ENCODE measurements at places on chromosomes 4 and X. TPM values are rescaled to one million over a fixed set of nuclear protein-coding genes. Genes with fewer than 3 reads are reported as not detected.

The ATG4A gene
- 13.6 TPM for total RNA-seq

The HTT gene
- total RNA-seq: 14.3 TPM

The SPANXC gene
- not detected for total RNA-seq

The EOLA2 gene
- 23.7 TPM for total RNA-seq

The XAGE2 gene
- total RNA-seq: not detected

The F8A1 gene
- total RNA-seq: 1.1 TPM

The PRR32 gene
- total RNA-seq: not detected

DNA sequence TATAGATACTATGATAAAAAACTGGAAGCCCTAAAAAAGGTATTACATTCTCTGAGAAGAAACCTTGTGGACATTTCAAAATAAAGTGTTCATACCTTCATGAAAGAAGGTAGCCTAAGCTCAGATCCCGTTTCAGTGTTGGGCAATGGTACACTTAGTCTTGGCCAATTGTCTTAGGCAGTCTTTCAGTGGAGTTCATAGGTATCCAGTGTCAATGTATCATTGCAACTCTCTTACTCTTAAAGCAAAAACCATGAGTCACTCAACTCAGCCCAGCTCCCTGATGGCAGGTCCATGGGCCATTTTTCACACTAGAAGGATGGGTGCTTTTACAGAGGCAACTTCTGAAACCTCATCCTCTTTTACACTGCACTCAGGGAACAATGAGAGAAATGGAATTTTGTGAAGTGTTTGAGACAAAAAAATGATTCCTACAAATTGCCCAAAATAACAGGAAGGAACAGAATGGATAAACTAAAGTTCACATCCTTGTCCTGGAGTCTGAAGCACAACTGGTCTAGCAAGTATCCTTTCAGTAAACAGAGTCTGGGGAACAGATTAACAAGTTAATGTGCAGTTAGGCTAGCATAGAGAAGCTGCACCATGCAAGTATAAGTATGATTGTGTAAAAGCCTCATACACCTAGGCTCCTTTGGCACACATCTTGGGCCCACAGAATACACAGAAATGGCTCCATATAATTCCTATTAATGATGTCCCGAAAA, 7.0 kb upstream of the ZNF827 start:
- peak; percentile 37 for DNase-seq

DNA sequence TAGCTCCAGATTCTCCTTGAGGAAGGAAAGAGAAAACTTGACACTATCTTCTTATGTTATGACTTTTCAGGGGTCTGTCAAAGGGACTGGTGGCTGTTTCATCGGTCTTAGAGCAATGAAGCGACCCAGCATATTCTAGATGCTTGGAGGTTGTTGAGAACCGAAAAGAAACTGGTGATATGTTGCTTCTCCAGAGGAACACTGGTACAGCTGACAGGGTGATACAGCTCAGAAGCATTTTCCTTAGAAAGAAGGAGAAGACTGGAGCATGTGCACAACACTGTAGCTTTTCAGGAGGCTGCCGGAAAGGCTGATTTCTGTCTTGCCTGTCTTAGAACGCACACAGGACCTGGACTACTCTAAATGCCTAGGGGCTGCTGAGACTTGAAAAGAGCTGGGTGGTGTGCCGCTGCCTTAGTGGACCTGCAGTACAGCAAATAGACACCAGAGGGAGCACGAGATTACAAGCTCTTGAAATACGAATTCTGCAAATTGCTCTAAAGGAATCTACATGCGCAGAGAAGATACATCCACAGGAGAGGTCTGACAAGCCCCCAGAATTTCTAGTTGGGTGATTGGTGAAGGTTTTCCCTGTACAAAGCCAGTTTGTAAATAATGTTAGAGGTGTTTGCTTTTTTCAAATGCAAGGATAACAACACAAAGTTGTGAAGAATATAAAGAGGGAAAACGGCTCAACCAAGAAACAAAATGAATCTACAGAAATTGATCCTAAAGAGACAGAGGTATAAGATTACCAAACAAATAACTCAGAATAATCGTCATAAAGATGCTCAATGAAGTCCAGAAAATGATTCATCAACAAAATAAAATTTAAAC, 223.1 kb upstream of the DMD start:
- peak; percentile 37 for DNase-seq

- no peak for DNase-seq
Measured at GRCh38 chrX:111492085-111492484, 19.4 kb upstream of the SERTM2 start.

DNA sequence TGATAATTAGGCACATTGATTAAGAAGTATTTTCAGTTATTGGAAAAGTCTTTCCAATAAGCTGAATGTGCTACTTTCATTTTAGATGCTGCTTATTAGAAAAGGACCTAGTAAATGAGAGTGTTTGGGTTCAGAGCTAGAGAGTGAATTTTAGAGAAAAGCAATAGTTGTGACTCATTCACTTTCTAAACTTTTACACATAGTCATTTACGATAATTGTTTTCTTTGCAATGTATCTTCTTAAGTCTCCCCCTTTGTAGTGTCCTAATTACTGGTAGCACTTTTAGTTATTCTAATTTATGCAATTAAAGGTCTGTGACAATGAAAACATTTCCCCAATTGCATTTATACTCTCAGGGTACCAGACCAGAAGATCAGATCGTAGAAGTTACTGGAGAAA, 1.3 kb downstream of the IL21 start:
- DNase-seq: no peak

- no peak for DNase-seq
Measured at GRCh38 chr4:86530183-86530582, 63.9 kb upstream of the PTPN13 start.

DNA sequence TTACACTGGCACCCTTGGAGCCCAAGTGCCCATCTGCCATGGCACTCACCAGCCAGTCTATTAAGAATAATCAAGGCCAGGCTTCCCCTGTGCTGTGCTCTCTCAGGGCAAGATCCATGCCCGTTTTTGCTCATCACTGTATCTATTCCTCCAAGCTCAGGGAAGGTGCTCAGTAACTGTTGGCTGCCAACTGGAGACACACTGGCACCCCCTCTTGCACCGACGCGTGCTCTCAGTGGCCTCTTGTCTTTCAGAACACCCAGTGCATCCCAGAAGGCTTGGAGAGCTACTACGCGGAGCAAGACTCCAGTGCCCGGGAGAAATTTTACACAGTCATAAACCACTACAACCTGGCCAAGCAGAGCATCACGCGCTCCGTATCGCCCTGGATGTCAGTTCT, 30.1 kb downstream of the NSG1 start:
- no peak for DNase-seq

GRCh38 chr4:78310007-78310739, 241.4 kb upstream of the ANXA3 start:
- DNase-seq: no peak

DNA sequence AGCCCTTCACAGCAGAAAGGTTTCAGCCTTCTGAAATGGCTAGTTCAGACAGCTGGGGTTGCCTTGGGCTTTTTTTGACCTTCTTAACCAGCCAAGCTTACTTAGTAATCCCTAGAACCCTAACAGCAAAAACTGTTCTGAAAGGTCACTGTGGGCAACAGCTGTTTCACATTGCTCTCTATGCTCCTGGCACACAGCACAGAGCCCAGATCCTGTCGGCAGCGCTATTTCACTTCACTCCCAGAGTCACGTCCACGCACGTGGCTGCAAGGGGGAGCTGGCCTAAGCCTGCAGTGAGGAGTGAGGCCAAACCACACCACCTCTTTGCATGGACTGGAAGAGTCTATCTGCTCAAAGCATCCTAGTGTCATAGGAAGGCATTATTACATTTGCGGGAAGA, 32.0 kb upstream of the STS start:
- DNase-seq: no peak

GRCh38 chrX:1390621-1391369, 1.1 kb downstream of the SLC25A6 start:
- DNase-seq: no peak

DNA sequence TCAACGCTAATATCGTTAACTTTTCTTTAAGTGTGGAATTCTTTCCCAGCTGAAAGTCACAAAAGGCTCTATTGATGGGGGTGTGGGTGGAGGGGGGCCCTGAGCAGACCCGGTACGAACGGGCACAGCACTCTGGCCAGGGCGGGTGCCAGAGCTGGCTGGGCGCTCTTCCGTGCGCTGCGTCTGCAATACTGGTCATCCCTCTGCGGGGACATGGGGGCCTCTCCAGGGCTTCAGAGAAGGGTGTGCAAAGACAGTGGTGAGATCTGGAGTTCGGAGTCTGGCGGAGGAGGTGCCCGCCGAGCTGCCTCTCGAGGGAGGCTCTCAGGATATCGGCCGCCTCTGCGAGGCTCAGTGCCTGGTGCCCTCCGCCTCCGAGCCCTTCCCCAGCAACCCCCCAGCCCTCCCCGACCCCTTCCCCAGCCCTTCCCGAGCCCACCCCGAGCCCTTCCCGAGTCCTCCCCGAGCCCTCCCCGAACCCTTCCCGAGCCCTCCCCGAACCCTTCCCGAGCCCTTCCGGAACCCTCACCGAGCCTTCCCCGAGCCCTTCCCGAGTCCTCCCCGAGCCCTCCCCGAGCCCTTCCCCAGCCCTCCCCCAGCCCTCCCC, 34.3 kb downstream of the FGFRL1 start:
- no peak for DNase-seq

GRCh38 chr4:76540486-76540885, 105.5 kb downstream of the SHROOM3 start:
- DNase-seq: no peak

DNA sequence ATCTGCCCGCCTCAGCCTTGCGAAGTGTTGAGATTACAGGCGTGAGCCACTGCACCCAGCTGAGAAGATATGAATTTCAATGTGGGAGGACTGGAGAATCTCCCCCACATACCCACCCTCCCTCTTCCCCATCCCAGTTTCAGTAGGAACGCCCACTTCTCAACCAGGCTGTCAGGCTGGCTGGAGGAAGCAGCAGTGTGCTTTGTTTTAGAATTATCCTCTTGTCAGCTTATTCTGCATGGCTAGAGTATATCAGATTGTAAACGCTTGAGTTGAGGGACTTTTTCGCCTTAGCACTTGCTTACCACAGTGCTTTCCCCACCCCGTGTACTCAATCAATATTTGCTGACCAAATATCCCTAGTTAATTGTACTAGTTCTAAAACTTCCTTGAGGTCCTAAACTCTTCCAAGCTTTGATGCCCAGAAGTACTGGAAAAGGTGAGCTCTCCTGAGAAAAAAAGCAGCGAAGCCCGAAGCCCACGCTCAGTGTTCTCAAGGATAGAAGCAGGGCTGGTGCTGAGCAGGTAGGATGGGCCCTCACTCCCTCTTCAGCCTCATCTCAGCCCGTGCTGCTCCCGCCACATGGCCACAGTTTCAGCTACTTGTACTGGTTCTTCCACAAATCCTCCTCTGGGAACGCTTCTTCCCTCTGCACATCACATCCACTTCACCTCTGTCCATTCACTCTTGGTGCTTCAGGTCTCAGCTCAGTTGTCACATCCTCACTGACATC, 7.3 kb upstream of the ARHGAP10 start:
- DNase-seq: no peak

GRCh38 chrX:47644557-47645091, 5.7 kb downstream of the ELK1 start:
- peak; percentile 44 for DNase-seq

DNA sequence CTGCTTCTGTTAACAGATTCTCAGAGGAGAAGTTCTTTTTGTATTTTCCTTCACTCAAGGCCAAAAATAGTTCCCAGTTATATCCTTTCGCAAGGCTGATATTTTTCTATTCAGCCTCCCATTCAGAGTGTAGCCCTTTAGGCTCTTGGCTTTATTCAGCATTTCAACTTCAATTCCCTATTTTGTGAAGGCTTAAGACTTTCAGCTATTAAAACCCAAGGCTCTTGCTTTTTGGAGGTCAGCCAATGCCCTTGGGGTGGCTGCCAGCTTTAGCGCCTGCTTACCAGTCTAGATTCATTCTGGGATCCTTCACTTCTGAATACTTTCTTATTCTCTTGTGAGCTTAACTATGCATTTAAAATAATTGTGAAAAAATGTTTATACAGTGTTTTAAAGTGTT, 57.3 kb upstream of the ADGRA3 start:
- no peak for DNase-seq

- peak; percentile 29 for DNase-seq
Measured at GRCh38 chr4:40626183-40626990, 3.3 kb downstream of the RBM47 start.

- no peak for DNase-seq
Measured at GRCh38 chrX:56066016-56066415, 166.1 kb upstream of the KLF8 start.

- no peak for DNase-seq
Measured at GRCh38 chr4:63700569-63700968, 708.7 kb downstream of the TECRL start.

DNA sequence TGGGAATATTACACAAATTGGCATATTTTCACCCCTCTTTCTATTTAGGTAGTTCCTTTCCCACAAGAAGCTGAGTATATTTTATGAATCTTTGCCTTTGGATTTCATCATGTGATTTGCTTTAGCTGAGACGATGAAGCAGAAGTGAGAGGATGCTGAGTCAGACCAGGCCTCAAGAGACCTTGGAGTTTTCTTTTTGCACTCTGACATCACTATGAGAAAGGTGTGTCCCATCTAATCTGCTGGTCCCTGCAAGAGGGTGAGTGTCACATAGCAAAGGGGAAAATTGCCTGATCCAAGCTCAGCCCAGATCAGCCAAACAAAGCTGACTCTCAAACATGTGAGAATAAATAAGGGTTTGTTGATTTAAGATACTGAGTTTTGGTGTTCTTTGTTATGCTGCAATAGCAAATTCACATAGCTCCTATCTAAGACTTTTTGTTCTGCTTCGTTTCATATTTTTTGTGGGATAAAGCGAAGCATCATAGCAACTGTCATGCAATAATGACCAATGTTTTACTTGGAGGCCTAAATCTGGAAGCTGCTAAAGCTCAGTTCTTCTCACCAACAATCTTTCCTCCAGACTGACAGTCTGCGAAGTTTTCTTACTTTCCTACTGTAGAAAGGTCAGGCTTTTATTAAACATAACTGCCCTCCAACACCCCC, 176.9 kb downstream of the PDHA2 start:
- no peak for DNase-seq

DNA sequence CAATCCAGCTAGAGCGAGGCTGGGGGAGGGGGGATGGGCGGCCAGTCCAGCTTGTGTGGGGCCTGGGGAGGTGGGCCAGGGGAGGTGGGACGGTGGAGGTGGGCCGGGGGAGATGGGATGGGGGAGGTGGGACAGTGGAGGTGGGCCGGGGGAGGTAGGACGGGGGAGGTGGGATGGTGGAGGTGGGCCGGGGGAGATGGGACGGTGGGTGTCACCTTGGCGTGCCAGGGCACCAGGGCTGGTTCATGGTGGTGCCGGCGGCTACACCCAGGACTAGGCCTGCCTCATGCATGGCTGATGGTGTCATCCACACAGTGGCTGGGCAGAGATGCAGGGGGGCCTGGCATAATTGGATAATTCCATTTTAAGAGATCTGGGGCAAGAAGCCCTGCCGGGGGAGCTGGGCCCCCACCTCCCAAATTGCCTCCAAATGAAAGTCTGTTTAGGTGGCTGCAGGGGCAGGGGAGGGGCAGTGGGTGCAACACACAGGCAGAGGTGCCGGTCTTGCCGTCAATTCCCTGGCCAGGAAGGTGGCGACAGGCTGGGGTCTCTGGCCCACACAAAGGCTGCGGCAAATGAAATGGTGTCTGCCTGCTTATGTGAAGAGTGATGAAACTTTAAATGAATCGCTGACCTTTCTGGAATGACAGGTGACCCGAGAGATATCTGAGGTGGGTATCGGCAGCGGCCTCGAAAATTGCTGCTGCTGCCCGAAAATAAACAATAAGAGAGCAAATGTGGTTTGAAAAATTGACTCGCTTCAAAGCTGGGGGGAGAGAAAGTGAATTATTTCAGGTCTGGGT, 82.1 kb downstream of the FAM53A start:
- DNase-seq: no peak

All from IMR-90 (cell line).